Stimulated activated effector memory CD8-positive, alpha-beta T cell treated with anti-CD3 and anti-CD28 coated beads, Interleukin-12 subunit alpha, Interleukin-12 subunit beta, amount 100 ng/mL, for 72 hours (primary cell): ENCODE measurements at places on chromosomes 6 and 20.

GRCh38 chr20:51306521-51307358, 235.8 kb downstream of the NFATC2 start:
- DNase-seq: peak; percentile 71

DNA sequence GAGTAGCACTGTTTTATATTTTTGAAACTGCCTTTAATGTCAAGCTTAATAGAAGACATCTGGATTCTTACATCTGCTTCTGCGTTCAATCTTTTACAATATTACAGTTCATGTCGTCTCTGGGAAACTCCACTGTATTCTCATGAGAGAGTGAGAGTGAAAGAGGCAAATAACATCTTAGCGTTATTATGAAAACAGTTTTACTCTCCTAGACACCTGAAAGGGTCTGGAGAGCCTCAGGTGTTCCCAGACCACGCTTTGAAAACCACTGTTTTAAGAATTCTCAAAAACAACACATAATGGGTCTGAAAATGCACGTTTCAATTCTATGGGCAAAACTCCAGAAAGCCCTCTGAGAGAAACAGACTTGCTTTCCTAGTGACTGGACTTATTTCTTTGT, 63.3 kb downstream of the ARHGAP18 start:
- no peak for DNase-seq

- DNase-seq: no peak
Observed at GRCh38 chr20:32681175-32682084, 7.7 kb upstream of the C20orf203 start.

DNA sequence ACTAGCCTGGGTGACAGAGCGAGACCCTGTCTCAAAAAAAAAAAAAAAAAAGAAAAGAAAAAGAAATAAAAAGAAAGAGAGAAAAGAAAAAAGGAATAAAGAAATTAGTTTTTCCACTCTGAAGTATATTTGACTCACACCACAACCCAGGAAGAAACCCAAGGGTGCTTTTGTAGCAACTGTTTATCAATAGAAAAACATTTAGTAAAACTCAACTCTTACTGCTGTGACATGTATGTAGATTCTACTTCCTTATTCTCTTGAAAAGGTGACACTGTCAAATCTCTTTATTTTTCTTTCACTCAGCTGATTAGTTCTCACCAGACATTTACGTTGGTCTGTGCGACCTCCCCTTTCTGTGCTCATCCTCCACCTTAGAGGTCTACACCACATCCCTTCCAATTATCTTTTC, 99.9 kb upstream of the SHLD1 start:
- no peak for DNase-seq

- DNase-seq: no peak
Observed at GRCh38 chr6:88890860-88891845, 72.3 kb downstream of the RNGTT start.

DNA sequence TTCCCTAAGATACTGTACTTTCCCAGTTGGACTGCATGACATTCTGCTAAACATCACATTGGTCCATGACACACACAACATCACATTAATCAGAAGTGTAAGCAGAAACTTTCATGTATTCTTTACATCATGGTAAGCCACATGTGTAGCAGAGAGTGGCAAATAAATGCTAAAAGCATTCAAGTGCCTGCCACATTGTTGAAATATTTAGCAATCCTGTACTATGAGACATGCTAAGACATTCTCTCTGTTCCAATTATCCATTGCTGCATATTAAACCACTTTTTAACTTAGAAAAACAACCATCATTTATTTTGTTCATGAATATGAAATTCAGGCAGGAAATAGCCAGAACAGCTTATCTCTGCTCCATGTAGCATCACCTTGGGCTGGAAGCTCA, 207.7 kb upstream of the GJE1 start:
- DNase-seq: no peak

DNA sequence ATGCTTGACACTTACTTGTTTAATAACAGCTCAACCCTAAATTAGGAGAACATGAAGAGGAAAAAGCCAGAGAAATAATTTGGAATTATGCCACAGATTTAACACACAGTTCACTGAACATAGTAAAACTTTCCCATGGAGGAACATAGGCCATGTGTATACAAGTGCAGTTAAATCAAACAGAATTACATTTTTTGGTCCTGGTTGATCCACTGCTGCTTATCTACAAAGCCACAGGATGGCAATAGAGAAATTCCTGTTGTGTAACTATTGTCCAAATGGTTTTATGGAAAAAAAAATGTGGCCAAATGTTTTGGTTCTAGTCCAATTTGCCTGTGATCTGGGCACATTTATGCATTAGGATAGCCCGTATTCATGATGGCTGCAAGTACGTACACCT, 136.8 kb downstream of the ALDH8A1 start:
- DNase-seq: no peak

DNA sequence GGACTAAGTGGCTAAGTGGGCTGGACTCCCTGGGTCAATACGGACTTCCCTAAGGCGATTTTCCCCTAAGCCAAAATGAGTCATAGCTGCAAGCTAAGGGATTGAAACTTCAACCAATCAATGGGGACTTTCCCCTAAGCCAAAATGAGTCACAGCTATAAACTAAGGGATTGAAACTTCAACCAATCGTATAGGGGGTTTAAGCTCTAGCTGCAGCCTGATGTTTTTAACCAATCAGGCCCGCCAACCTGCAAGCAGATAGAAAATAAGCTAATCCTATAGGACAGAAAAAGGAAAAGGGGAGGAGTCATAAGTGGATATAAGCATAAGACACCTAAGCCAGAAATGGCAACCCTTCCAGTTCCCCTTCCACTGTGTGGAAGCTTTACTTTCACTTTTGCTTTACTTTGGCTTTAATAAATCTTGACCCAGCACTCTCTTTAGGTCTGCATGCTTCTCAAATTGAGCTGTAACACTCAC, 655.0 kb upstream of the HS3ST5 start:
- DNase-seq: no peak

GRCh38 chr6:74277777-74278186, 581.8 kb downstream of the CD109 start:
- DNase-seq: no peak

DNA sequence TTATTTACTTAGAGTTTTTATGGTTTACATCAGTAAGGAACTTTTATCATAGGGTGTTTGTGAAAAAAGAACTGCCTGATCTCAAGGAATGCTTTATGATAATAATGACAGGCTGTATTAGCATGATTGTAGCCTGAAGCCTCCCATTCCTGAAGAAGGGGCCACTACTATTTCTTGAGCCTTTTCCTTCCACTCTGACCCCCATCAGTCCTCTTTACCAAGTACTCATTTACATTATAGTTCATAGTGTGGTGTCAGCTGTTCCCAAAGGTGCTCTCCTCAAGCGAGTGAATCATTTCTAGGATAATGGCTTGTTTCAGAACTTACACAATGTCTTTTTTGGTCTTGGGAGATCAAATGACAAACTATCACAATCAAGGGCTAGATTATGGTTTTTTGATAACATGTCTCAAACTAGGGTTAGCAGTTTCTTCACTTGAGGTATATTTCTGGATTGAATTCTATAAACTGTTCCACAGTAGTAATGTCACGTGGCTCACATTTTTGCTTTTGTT, 283.6 kb downstream of the CDKAL1 start:
- DNase-seq: no peak

GRCh38 chr6:139137706-139138105, 2.8 kb downstream of the HECA start:
- DNase-seq: no peak

DNA sequence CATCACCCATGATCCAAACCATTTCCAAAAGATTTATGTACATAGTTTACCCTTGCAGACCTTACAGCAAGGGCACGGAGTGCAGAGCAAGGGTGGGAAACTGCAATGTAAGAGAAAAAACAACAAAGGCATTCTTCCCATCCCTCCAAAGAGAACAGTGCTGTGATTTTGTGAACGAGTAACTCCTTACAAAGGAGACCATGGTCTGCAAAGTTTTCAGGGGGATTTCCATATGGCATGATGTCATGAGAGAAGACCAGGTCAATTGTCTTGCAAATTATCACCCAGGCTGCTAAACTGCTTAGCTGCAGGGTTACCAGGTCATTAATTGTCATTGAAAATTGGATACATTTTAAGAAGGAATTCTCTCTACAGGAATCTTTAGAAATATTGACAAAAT, 58.3 kb downstream of the LAMP5 start:
- no peak for DNase-seq

DNA sequence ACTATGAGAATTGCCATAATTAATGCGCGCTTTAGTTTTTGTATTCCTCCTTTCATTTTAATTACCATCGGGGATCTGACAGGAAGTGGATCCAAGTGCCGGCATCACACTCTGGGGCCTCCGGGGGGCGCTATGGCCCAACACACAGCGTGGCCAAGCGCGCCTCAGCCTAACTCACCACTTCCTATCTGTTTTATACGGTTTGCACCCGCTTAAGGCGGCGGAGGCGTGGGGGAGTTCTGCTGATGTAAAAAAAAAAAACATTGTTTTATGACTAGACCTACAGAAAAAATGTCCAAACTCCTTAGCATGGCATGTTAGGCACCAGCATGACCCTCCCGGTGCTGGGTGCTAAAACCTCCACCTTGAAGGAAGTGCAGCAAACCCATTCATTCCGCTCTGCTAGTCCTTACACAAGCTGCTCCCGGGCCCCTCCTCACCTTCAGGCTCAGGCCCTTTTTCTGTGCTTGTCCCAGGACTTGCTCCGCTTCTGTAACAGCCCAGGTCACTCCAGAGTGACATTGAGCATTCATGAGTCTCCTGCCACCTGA, 4.5 kb upstream of the EBF4 start:
- peak; percentile 71 for DNase-seq

- DNase-seq: no peak
Observed at GRCh38 chr6:21823371-21823770, 229.8 kb downstream of the SOX4 start.

DNA sequence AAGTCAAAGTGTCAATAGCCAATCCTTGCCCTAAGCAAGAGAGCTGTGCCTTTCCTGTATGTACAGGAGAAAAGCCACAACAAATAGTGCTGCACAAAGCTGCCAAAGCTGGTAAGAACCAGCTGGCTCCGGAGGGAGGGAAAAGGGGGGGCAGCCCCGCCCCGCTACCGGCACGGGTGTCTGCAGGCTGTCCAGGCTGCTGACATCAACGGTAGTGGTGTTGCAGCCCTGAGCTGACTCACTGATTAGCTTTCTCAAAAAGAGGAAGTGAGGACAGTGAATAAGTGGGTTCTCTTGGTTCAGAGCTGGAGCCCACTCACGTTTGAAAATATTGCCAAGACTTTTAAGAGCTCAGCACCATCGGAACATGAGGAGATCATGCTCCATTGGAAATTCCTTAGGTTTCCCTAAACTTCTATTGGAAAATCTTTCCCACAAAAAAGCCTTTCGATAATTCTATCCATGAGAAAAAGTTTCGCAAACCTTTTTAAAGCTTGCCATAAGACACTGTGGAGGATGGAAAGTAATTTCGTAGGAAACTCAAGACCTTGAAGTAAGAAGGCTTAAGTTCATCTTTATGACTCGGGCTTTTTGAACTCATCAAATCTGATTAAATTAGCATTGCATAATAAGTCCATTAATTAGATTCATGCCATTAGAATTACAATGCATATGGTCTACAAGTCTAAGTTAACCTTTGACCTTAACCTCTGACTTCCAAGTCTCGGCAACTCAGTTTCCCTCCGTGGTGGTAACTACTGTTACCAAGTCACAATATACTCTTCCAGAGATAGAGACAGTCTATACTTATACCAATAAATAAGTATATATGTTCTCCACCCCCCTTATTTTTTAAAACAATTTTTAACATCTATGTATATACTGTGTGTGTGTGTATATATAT, 67.0 kb downstream of the TNFRSF21 start:
- no peak for DNase-seq

DNA sequence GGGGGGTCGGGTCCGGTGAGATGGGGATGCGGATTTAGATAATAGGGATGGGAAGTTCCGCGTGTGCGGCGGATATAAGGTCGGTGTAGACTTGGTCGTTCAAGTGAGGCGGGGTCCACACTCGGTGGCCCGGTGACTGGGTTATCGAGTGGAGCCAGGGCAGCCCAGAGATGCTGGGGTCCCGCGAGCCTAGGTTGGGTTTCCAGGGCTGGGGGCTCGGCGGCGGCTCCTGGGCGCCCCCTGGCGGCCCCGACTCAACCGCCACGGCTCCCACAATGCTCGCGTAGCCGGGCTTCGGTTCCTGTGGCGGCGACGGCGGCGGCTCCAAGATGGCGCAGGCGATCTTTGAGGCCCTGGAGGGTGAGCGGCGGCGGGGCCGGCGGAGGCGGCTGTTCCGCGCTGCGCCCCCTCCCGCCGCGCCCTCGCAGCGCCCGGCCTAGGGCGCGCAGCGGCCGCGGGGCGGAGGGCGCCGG, at the start of gene ZNF341:
TSS of gene ZNF341 (plus strand) at position 304 of the 473 bp plus-strand sequence. CDS start at position 330, 26 bp downstream.
- DNase-seq: peak; percentile 92

DNA sequence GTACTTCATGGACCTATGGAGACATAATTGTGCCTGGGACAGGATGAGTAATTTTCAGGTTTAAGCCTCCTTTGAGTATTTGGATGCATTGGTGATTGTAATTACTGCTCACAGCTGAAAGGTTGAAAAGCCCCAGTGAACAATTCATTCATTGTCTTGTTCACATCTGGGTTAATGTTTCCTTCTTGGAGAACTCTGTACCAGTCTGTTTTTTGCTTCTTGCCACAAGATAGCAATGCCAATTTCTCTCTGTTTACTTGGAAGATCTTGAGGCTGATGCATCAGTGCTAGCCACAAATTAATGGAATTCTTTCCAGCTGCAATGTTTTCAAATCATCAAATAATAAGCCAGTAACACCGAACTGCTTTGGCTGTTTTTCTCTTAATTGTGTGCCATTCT, 207.8 kb downstream of the BMP2 start:
- DNase-seq: no peak

- peak; percentile 1 for DNase-seq
Observed at GRCh38 chr20:1336699-1337367, 7.9 kb upstream of the SDCBP2 start.

- DNase-seq: no peak
Observed at GRCh38 chr6:153032255-153032882, 29.9 kb upstream of the MTRF1L start.

DNA sequence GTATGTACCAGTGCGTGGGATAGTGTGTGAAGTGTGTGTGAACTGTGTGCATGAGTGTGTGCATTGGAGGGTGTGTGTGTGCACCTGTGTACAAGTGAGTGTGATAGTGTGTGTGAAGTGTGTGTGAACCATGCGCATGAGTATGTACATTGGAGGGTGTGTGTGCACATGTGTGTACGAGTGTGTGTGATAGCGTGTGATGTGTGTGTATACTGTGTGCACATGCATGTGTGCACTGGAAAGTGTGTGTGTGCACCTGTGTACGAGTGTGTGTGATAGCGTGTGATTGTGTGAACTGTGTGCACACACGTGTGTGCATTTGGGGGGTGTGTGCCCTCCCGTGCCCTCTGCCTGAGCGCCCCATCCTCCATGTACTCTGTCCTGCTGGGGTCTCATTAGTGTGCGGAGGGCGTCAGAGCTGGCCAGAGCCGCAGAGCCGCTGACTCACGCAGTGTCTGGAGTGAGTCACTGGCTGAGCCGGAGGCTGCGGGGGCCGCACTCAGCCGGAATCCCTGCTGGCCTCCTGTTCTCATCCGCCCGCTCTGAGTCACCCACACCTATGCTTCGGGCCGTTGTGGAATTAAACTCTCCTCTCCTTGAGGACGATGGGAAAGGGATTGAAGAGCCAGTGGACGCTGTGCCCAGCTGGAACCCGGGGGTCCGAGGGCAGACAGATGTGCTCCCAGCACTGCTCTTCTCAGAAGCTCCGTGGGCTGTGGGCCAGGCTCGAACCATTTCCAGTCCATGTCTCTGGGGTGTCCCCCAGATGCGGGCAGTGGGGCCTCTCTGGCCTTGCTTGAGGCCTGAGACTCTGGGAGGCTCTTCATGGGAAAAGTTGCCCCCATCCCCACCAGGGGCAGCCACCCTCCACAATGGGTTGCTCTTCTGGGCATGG, 27.3 kb upstream of the STX16 start:
- no peak for DNase-seq

GRCh38 chr6:50778696-50779095, 40.0 kb upstream of the TFAP2B start:
- no peak for DNase-seq
